ENCODE measurements at places on chromosomes 7 and 10.

GRCh38 chr10:104744052-104744451 is 103.0 kb downstream of the SORCS3 start:
- no peak for DNase-seq

DNA sequence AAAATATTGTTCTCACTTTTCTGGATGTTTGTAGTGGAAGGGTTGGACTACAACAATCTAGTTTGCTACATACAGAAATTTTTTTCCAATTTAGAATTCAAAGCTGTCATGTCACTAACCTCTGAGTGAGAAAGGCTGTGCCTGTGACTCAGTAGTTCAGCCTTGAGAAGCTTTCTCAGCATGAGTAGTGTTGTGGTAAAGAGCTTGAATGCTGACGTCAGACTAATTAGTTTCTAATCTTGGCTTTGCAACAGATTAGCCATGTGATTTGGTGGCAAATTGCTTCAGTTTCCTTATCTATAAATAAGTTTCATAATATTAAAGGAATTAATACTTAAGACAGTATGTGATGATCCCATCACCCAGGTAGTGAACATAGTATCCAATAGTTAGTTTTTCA is 83.8 kb downstream of the ABCA13 start:
- no peak for DNase-seq

DNA sequence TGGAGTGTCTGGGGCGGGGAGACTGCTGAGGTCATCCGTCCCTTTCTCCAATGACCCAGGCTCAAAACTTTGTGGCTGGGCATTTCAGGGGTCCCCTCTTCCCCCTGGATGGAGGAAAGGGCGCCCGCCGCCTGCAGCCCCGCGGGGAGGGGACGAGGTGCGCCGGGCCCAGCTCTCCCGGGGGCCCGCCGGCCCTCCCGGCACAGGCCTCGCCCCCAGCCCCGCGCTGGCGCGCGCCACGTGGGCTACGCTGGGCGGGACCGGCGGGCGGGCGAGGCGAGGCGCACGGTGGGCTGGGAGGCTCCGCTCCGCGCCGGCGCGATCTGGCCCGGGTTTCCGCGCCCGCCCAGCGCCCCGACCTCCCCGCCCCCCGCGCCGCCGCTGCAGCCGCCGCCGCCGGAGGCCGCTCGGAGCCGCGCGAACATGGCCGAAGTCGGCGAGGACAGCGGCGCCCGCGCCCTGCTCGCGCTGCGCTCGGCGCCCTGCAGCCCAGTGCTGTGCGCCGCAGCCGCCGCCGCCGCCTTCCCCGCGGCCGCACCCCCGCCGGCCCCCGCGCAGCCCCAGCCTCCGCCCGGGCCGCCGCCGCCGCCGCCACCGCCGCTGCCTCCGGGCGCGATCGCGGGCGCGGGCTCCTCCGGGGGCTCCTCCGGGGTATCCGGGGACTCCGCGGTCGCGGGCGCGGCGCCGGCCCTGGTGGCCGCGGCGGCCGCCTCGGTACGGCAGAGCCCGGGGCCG is at the start of gene FOXK1:
TSS of gene FOXK1 (plus strand) at position 410 of the 735 bp plus-strand sequence. CDS start at position 424, 14 bp downstream.
- DNase-seq = peak; percentile 33

- no peak for DNase-seq
These were observed 196.4 kb downstream of the ZNF716 start for GRCh38 chr7:57646219-57646900.

DNA sequence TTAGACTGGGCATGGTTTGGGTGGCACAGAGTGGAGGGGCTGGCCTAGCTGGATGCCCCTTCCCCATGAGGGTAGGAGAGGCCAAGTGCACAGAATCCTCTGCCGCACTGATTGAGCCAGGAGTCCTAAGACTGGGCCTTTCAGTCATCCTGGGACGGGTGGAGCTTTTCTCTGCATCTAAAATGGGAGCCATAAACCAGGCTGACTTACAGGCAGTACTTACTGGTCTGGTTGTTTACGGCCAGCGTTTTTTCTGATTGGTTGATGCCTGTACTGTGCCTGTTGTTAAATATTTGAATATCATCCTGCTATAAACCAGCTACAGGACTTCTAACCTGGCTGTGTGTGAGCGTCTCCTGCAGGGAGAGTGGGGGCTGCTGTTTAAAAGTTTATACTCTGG is 107.8 kb downstream of the CDH23 start:
- DNase-seq = no peak
